ENCODE measurements at places on chromosomes 4 and X.

- no peak for DNase-seq
These were observed 9.8 kb downstream of the AADAT start for GRCh38 chr4:170079981-170080380.

GRCh38 chr4:41734371-41734770 is 14.2 kb downstream of the PHOX2B start:
- DNase-seq: no peak

GRCh38 chr4:94036964-94037363 is 170.7 kb upstream of the SMARCAD1 start:
- DNase-seq: no peak

GRCh38 chr4:102678107-102678506 is 82.7 kb downstream of the MANBA start:
- no peak for DNase-seq

- DNase-seq: no peak
These were observed 652.9 kb upstream of the IGFBP7 start for GRCh38 chr4:57763070-57763469.

DNA sequence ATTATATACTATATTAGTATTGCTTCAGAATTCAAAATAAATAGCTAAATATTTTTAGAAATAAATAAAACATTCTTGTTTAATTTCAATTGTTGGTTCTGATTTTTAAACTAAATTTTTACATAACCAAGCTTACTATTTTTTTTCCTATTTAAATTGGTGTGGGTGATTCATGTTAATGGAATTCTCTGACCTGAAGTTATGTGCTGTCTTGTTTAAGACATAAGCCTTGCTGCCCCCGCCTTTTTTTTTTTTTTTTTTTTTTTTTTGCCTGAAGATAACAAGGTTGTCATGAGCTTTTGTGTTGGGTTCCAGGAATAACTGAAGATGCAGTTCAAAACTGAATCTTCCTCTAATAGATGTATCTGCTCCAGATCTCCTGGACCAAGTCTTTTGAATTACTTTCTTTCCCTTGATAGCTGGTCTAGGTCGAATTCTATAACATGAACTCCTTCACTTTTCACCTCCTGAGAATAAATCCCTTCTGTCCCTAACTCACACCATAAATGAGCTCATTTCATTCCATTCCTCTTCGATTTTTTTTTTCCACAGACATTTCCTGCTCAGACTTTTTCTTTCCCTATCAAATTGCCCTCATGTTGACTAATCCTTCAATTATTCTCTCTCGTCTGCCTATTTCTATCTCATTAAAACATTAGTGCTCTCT is 261.5 kb upstream of the FTHL17 start:
- no peak for DNase-seq

- DNase-seq: no peak
These were observed 1030.1 kb downstream of the FSTL5 start for GRCh38 chr4:161133586-161134276.

DNA sequence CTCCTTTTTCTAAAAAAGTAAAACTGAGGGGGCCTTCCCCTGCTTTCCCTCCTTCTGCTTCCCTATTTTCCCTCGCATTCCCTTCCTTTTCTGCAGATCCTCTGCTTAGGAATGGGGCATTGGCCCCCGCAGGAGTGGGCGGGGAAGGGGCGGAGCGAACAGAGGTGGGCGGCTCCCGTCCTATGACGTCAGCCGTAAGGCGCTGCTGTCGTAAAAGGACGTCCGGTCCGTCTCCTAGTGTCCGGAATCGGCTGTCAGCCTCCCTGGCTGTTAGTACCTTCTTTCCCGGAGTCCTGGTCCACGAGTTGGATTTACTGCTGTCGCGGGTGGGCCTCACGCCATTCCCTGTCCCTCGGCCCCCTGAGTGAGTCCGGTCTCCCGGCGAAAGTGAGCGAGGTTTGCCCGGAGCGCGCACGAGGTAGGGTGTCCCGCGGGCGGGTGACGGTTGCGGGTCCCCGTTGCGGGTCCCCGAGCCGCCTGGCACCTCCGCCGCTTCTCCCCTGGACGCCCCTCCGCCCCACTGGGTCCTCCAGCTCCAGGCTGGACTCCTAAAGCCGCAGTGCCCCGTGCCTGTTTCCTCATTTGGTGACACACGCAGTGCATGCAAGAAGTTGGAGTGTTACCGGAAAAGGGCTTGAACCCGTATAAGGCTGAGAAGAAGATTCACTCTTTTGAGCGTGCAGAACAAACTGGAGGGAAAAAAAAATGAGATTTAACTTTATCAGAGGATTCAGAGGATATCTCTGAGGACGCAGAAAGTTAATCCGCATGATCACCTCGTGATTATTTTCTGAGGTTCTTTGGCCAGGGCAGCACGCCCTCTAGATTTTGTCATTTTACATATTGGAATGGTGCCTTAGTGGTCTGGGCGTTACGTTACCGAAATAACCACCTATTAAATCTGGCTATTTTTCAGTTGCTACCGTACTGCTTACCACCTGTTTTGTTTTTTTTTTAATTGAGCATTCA is at the start of gene ZNF330:
Gene ZNF330, plus strand, starts transcription at position 205 of the 969 bp plus-strand sequence. CDS start 1,477 bp downstream, outside the sequence.
- DNase-seq: no peak

- no peak for DNase-seq
These were observed 60.5 kb downstream of the SEC24D start for GRCh38 chr4:118775405-118775804.

- DNase-seq: no peak
These were observed 165.0 kb downstream of the RAPGEF2 start for GRCh38 chr4:159267869-159268285.

DNA sequence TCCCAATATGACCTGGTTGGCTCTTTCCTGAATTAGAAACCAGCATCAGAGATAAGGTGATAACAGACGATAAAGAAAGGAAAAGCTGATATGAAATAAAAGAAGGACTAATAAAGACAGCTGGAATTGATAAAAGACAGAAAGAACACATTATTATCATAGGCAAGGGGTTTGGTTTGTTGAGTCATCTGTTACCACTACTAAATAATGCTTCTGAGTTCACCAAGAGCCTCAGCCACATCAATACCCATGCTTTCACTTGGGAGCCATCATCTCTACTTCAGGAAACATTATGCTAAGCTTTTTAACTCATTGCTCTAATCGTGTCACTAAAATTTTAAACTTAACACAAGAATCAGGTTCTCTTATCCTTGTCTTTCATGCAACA is 27.6 kb downstream of the ANXA5 start:
- DNase-seq: no peak

DNA sequence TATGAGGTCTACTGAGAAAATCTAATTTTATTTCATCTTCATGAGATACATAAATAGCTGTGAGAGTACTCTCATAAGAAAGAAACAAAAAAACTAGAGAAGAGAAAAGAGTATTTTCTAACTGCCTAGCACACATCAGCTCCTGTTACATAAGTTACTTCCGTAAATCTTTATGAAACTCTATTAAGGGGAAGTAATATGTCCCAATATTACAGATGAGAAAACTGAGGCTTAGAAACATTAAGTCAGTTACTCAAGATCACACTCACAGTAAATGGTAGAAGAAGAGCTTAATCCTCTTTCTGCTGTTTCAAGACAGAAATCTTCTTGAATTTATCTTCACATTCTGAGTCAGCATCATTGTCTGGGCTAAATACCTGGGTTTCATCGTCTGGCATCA is 164.1 kb downstream of the DTHD1 start:
- no peak for DNase-seq

- no peak for DNase-seq
These were observed 77.6 kb downstream of the CWH43 start for GRCh38 chr4:49063670-49064069.

- no peak for DNase-seq
These were observed 50.8 kb upstream of the SLC16A2 start for GRCh38 chrX:74370487-74370886.

- no peak for DNase-seq
These were observed 173.6 kb downstream of the AFAP1 start for GRCh38 chr4:7766086-7766485.

- DNase-seq: no peak
These were observed 55.6 kb upstream of the RBM47 start for GRCh38 chr4:40685300-40685699.

DNA sequence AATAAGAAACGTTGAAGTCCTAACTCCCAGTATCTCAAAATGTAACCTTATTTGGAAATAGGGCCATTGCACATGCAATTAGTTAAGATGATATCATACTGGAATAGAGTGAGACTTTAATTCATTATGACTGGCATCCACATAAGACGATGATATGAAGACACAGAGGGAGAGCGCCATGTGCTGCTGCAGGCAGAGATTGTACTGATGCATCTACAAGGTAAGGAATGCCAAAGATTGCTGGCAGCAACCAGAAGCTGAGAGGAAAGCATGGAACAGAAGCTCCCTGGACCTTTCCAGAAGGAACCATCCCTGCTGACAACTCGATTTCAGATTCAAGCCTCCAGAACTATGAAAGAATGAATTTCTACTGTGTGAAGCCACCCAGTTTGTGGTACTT is 697.0 kb upstream of the INTU start:
- no peak for DNase-seq

- DNase-seq: no peak
These were observed 81.6 kb downstream of the MTMR8 start for GRCh38 chrX:64313624-64314023.

DNA sequence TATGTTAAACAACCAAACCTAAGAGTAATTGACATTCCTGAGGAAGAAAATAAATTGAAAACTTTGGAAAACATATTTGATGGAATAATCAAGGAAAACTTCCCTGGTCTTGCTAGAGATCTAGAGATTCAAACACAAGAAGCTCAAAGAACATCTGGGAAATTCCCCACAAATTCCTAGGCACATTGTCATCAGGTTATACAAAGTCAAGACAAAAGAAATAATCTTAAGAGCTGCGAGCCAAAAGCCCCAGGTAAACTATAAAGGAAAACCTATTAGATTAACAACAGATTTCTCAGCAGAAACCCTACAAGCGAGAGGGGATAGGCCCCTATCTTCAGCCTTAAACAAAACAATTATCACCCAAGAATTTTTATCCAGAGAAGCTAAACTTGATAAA is 1082.0 kb upstream of the IGFBP7 start:
- DNase-seq: no peak

DNA sequence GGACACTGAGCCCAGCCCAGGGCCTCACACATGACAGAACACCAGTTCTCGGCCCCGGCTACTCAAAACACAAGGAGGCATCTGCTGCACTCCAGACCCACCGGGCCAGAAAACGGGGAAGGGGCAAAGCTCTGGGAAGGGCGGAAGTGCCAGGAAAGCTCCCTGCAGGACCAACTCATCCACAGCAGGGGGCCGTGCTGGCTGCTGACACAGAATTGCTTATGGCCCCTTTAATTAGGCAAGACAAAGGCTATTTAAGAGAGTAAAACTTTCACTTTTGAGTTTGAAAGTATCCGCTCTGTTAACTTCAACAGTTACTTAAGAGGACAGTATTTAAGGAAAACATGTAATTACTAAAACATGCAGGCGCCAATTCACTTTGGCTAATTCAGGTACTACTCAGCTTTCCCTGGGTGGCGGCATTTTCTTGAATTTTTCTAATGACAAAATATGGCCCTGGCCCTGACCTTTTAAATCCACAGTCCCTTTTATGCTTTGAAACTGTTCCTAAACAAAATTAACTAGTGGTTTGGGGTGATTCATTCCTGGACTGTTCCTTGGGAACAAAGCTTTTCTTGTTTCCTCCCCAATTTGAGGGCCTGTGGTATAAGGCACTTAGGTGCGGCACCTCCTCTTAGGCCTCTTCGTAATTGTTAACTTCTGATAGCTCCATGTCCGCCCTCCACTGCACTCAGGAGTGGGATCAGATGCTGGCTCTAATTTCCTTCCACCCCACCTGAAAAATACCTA is 40.4 kb downstream of the NSG1 start:
- DNase-seq: no peak

- DNase-seq: no peak
These were observed 1.6 kb downstream of the ANKRD50 start for GRCh38 chr4:124710911-124711310.

GRCh38 chrX:42807393-42807792 is 29.4 kb upstream of the PPP1R2C start:
- no peak for DNase-seq

- no peak for DNase-seq
These were observed 31.1 kb upstream of the DOCK11 start for GRCh38 chrX:118464501-118464900.

- no peak for DNase-seq
These were observed 398.2 kb downstream of the MID1IP1 start for GRCh38 chrX:39199429-39199828.

GRCh38 chr4:2828758-2829181 is 14.9 kb upstream of the ADD1 start:
- DNase-seq: no peak

- no peak for DNase-seq
These were observed 408.3 kb downstream of the HNRNPD start for GRCh38 chr4:81965454-81965853.

DNA sequence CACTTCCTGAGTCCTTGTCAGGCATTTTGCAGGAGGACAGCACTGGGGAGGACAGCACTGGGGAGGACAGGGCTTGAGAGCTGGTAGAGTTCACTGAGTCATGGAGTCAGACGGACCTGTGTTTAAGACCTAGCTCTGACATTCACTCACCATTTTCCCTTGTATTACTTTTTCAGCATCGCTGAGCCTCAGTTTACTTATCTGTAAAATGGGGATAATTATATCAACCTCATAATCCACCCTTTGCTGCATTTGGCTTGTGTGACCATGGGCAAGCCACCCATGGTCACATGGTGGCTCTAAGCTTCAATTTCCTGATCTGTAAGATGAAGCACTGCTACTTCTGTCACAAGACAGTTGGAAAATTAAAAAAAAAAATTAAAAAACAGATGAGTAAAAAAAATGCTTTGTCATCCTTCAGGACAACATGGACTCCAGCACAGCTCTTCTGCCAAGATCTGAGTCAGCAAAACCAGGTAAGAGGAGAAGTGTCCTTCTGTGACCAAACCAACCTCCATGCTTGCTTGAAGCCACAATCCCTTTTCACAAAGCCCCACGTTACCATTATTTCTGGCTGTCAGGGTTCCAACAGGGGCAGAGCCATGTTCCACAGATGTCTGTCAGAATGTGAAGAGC is 275.5 kb downstream of the RAB28 start:
- no peak for DNase-seq

DNA sequence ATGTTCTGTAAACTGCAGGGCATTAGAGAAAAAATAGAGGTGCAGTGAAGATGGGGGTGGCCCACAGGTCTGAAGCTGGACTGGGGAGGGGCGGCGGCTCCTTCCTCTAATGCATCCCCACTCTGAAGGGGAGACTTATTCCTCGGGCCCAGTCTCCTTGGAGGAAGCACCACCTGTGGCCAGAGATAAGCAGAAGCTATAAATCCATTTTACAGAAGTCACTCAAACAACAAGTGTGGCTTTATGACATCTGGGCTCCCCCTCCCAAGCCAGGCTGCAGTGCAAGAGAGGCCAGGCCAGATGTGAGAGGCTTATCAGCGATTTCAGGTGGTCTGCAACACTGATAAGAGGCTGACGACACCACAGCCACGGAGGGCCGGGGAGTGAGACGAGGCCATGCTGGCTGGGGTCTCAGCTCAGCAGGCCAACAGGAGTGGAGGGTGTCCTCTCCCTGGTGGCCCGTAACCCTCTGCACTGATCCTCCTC is 15.8 kb downstream of the CYTL1 start:
- no peak for DNase-seq

DNA sequence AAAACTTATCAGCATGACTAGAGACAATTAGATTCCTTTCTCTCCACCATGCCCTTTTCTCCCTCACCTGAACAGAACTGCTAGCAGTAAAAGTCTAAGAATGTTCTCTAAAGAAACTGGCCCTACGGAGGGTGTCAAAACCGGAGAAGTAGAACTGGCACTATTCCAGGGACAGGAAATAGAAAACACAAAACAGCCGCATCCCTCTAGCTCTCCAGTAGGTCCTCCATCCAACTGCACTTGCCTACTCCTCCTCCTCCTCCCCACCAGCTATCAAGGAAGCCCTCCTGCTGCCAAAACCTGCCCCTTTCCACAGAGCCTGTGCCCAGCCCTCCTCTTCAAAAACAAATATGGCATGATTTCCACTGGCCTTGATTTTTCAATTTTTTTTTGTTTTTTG is 28.4 kb downstream of the FUNDC1 start:
- no peak for DNase-seq
